SW 1271 (cell line): ENCODE measurements at places on chromosomes 7 and 10.

- DNase-seq: no peak
Observed at GRCh38 chr7:120241973-120242372, 31.0 kb upstream of the KCND2 start.

DNA sequence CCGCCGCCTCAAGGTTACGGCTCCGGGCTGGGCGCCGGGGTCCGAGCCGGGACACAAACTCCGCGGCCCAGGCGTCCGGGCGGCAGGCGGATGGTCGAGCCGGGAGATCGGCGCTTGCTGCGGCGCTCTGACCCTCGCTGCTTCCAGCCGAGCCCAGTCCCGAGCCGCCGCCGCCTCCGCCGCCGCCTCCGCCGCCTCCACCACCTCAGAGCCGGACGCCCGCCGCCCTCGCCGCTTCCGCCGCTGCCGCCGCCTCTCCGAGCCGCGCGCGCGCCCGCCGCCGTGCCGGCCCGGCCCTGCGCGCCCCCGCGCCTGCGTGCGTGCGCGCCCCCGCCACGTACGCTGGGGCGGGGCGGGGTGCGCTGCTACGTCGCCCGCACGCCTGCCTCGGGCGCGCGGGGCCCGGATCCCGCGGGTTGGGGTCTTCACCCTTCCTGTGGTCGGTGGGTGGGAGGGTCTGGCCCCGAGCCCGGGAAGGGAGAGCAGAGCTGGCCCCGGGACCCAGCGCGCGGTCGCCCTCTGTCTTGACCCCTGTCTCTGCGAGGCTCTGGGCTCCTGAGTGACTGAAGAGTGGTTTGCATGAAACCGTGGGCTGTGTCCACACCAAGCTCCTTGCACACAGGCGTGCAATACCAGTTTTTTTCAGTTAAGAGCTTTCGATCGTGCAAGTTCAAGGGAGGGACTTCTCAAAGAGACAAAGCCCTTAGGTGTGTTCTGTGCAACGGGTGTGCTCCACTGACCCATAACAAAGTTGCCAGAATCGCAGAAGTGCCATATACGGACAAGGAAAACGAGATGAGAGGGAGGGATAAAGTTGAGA, at the start of gene SMURF1:
SMURF1 (minus strand) TSS at position 256 of the 820 bp plus-strand sequence. CDS start 328 bp downstream, outside the sequence.
- DNase-seq: no peak

DNA sequence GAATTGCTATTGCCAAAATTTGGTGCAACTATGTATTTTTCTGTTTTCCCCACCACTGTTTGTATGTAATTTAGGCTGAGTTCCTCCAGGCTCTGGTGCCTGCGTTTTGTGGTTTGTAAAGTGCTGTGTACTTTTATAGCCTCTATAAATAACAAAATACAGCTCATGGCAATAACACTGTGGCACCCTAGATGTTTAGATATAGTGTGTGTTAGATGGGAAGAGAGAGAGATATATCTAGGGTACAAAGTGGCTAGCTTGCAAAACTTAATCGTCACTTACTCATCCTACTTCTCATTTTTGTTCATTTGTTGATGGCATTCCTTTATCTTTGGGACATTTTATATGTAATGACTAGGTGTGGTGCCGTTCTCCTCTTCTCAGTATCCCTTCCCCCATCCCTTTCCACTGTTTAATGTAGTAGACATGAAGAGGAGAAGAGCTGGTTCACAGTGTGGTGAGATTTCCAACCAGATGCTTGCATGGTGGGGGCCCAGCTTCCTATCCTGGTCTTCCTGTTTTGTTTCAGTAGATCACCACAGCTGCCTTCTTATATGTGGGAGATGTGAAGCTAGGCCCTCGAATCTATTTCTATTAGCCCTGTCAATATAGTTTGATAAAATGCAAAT, 115.0 kb downstream of the SND1 start:
- no peak for DNase-seq

DNA sequence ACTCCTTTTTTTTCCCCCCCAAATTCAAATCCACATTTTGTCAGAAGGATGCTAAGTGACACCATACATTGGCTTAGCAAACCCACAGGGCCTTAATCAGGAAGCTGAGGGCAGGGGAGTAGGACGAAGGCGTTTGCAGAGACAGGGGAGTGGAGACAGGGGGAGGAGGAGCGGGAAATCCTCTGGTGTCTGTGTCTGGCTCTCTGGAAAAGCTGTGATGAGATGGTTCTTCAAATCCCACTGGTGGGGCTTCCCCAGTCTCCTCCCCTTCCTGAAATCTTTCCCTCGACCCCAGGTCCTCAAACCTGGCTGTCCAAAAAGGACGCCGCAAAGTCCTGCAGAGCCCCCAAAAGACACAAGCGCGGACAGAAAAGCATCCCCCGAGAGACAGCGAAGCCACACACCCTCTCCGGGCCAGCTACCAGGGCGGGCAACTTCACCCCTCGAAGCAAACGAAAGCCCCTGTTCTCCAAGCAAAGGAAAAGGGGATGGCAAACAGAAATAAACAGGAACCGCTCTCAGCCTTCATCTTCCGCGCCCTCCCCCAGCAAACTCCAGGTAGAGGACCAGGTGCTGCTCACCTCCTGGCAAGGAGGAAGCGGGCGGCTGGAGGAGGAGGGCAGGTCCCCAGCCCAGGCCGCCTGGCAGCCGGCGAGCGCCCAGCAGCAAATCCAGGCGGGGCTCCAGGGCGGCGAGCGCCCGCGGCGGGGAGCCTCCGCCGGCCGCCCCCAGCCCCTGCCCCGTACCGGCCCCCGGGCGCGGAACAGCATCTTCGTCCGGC, 520 bp downstream of the ELAPOR2 start:
- DNase-seq: no peak

DNA sequence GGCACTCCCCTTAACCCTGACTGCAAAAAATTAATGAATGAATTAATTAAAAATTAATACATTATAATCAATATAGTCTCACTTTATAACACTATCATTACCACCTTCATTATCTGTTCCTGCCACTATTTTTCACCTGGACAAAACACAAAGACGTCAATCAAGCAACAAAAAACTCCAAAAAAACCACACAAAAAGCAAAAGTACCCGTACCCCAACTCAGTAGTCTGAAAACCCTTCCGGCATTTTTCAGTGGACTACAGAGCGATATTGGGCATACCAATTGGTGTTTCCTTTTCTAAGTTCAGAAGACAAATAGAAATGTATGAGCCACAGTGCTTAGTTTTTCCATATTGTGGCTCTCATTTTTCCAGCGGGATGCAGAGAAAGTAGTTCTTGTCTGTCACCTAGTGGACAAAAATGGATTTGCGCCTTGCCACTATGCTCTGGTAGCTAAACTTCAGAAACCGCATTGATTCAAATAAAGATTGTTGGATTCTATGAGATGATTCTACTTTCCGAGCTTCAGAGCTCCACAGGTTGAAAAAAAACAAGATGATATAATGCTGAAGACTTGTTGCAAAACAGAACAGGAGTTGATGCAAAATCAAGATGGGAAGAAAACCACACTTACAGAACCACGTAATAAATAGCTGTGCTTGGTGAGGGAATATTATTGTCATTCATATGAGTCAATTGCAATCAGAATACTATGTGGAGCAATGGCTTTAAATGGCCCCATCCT, 50.6 kb upstream of the ITGB1 start:
- peak; percentile 34 for DNase-seq

DNA sequence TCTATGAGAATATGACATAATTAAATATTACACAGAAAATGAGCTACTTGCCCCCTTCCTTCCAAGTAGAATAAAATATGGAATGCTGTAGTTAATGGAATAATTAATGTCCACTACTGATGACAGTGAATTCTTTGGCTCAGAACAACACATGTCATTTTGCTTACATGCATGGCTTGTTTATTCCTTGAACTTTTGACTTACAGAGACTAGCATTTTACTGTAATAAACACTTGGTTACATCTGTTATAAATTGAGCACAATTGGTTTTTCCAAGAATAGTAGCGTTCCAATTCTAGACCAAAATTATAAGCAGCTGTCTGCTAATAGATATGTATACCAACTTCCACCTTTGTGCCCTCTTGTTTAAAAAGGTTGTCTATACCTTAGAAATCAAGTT, 286.7 kb downstream of the OTUD1 start:
- DNase-seq: no peak

GRCh38 chr7:30027065-30027456, 559 bp upstream of the FKBP14 start:
- DNase-seq: no peak

DNA sequence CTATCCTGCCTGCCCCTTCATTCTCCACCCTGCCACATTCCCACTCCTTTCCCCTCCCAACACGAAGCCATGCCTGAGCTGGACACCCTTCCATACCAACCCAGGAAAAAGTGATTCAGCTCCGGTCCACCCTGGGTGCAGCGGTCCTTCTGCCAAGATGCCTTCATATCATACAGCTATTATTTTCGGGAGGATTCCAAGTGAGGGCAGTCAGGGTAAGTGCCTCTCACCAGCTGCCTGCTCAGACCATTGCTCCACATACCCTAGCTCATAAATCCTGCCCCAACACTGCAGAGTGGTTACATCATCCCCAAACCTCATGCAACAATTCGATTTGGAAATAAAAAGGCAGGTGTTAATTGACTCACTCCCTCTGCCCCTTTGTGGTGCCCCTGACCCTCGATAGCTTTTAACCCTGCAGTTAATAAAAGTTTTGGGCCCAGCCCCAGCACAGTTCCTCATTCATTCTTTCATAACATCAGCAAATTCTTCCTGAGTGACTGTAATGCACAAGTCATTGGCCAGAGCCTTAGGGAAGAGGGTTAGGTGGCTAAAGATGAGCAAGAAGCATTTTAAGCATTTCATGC, 42.6 kb downstream of the ZNF503 start:
- no peak for DNase-seq

- peak; percentile 16 for DNase-seq
Observed at GRCh38 chr7:33904681-33905388, 504 bp upstream of the BMPER start.

GRCh38 chr10:117411479-117412399, 36.5 kb upstream of the PDZD8 start:
- no peak for DNase-seq

DNA sequence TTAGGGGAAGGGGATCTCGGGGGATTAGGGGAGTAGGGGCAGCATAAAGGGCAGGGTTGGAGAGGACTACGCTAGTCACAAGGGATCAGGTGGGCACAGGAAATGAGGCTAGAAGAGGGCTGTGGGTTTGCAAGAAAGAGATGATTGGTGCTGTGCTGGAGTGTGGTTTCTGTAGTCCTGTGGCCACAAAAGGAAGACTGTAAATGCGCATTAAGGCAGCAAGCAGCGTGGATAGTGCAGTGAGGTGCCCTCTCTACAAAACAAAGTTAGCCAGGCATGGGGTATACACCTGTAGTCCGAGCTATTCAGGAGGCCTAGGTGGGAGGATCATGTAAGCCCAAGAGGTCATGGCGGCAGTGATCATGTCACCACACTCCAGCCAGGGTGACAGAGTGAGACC, 212.1 kb downstream of the MLLT10 start:
- no peak for DNase-seq

DNA sequence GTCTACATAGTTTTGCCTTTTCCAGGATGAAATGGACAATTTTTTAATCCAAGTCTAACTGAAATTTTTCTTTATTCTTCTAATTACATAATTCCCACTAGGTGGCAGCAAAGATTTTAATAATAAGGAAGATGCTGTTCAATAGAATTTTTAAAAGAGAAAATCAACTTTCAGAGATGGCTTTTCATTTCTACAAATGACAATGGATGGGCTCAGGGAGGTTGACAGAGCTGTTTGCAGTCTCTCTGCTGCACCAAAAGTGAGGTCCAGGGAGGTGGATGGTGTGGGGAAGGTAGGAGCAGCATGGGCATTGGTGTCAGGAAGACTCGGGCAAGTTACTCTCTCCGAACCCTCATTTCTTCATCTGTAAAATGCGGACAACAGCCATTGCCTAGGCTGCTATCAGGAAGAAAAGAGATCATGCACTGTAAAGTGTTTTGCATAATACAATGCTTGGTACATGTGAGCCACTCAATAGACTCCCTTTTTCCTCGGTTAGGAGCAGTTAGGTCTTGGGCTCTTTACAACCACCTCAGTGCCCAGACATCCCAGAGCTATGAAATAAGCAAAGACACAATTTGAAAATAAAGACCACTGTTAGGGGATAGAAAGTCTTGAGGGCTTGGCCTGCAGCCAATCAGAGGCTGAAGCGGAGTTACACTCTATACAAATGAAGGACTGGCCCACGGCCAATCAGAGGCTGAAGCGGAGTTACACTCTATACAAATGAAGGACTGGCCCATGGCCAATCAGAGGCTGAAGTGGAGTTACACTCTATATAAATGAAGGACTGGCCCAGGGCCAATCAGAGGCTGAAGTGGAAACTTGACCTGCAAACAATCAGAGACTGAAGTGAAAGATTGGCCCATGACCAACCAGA, 107.1 kb downstream of the ABLIM1 start:
- DNase-seq: no peak

GRCh38 chr10:27344568-27345454, 104.2 kb upstream of the ACBD5 start:
- no peak for DNase-seq

GRCh38 chr10:86105640-86106039, 261.0 kb downstream of the GRID1 start:
- no peak for DNase-seq

DNA sequence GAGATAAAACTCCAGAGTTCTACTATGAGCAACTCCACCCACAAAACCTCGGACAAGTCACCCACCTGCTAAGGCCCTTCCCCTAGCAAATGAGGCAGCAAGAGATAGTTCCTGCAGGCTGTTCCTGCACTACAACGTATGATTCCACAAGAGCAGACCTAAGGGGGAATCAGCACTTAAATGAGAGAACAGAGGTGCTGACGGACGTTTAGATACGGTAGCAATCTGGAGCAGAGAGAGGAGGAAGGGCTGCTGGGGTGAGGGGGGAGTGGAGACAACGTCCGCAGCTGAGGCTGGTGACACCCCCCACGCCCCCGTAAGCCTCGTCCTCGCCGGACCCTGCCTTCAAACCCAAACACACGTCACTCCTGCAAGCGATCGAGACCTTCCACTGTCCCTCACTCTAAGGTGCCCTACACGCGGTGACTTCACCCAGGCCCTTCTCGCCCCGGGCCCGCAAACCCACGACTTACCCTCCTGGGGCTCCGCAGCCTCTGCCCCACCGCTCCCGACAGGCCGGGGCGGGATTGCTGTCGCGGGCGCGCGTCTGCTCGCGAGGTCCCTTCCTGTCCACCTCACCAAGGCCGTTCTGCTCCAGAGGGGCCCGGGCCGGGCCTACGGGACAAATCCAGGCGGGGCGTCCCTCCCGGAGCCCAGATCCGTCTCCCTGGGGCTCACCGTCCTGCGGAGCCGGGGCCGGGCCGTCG, 635 bp downstream of the ZNF12 start:
- DNase-seq: peak; percentile 38
